ENCODE measurements at places on chromosomes 16 and 17. TPM values are rescaled to one million over a fixed set of nuclear protein-coding genes. Genes with fewer than 3 reads are reported as not detected.

- DNase-seq: no peak
Observed at GRCh38 chr16:28069971-28070794, 6.7 kb upstream of the GSG1L start.

The PPP1R27 gene
- total RNA-seq: not detected

GRCh38 chr17:2906901-2907300 is 110.7 kb downstream of the RAP1GAP2 start:
- no peak for DNase-seq

DNA sequence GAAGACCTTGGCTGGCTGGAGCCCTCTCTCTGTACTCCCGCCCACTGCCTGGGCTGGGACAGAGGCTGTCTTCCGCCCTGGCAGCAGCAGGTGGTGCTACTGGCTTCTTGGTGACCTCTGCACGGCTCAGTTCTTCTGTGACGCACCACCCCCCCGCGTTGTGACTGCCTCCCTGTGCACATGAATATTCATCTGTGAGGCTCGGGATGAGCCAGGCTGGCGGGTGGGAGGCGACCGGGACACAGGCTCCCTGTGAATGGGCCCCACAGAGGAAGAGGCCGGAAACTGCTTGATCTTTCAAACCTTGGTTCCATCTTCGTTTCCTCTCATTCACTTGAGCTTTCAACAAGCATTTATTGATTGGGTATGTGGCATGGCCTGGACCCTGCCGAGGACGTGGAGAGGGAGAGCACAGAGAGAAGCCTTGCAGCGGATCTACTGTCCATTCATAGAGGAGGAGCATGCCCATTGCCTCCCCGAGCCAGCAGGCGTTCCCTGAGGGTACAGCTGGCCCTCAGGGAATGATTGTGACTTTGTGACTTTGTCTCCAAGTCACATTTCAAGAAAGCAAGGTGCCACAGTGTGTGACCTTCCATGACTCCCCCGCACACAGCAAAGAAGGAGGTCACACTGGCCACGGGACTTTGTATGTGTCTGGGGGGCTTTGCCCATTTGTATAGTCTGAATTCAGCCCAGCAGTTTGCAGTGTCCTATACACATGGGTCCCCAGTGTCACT is 45.0 kb downstream of the B9D1 start:
- DNase-seq: no peak

DNA sequence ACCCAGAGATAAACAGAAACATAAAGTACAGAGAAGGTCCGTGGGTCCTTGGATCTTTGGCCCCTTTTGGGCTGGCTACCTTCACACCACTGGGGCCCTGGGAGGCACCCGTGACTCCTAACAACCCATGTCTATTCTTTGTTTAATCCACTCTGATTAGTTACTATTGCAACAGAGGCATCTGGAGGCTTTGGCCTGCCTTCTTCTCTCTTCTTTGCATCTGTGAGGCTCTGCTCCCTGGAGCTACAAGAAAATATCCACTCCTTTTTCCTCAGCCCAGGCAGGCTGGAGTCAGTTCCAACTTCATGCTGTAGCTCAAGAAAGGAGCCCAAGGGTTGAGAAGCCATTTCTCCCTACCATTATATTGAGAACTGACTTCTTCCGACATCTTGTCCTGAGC is 9.5 kb upstream of the CMIP start:
- no peak for DNase-seq

DNA sequence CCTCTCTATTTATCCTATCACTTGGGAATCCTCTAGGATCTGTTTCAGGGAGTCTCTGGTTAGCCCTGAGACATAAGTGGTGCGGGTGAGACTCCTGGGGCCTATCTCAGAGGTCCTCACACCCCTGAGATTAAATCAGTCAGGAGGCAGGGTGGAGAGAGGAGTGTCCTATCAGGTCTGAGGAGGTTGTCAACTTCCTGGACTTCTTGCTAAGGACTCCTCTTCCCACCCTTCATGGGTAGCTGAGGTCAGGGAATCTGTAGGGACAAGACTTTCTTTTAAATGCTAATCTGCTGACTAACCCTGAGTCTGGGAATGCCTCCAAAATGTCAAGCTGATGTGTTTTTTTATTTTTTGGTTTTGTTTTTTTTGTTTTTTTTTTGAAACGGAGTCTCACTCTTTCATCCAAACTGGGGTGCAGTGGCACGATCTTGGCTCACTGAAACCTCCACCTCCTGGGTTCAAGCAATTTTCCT is 6.6 kb upstream of the ARMC5 start:
- no peak for DNase-seq

- no peak for DNase-seq
Observed at GRCh38 chr16:927931-928330, 42.9 kb downstream of the LMF1 start.

GRCh38 chr16:47978491-47979163 is 177.2 kb downstream of the ABCC12 start:
- DNase-seq: no peak

The CCR7 gene
- 108 TPM for total RNA-seq

DNA sequence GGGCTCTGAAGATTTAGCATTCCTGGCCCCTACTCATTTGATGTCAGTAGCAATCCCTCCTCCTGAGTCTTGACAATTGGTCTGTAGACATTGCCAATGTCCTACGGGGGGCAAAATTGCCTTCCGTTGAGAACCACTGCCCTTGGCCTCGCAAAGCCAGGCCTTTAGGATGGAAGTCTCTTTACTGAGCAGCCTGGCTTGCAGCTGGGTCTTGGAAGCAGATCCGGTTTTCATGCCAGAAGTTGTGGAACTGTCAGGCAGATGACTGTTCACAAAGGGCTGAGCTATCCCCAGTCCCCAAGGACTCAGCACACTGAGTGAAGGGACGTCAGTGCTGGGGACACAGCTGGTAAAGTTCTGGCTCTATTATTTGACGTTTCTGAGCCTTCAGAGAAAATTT is 83.2 kb downstream of the WSCD1 start:
- DNase-seq: no peak

DNA sequence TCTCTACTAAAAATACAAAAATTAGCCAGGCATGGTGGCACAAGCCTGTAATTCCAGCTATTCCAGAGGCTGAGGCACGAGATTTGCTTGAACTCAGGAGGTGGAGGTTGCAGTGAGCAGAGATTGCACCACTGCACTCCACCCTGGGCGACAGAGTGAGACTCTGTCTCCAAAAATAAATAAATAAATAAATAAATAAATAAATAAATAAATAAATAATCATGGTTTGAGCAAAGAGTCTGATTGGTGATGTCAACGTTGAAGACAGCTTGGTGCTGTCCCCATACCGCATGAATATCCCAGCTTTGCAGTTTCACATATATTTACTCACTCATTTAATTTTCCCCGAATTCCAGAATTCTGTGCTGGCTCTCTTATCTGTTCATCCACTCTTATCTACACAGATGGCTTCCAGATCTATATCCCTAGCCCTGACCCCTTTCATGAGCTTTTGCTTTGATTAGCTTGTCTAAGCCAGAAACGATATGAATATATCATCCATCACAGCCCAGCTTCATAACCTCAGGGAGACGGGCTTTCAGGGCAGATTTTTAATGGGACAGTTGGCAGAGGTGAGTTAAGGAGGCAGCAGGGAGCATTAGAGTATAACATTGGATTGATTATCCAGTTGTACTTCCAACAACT is 91.0 kb downstream of the SPACA3 start:
- DNase-seq: no peak

DNA sequence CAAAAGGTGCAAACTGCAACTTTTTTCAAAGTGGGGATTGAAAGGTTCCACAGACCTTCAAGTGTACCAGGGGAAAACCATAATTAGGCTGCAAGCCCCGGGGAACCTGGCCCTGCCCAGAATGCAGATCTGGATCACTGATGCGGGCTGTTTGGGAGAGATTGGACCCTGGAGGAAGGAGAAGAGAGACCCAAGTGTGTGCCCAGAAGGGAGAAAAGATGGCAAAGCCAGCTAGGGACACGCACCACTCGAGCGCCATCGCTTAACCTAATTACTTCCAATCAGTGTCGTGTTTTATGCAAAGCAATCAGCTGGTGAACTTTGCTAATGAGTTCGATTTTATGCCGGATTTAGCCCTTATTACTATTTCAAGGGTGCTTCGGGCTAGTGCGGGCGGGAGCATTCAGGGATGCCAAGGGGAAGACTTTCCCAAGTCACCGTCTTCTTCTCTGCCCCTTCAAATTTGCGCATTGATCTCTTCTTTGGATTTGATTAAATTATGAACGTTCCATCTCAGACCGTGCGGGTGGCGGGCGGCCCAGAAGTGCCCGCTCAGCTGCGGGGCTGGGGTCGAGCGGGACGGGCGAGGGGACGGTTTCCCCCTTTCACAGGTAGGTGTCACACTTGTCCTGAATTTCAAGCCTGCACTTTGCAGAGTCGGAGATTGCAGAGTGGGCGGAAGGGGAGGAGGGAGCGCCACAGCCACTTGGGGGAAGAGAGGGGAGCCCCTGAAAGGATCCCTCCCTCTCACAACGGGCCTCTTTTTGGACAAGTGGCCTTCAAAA is 4.0 kb downstream of the IRX5 start:
- no peak for DNase-seq
